ENCODE measurements at places on chromosomes 5 and 9.

DNA sequence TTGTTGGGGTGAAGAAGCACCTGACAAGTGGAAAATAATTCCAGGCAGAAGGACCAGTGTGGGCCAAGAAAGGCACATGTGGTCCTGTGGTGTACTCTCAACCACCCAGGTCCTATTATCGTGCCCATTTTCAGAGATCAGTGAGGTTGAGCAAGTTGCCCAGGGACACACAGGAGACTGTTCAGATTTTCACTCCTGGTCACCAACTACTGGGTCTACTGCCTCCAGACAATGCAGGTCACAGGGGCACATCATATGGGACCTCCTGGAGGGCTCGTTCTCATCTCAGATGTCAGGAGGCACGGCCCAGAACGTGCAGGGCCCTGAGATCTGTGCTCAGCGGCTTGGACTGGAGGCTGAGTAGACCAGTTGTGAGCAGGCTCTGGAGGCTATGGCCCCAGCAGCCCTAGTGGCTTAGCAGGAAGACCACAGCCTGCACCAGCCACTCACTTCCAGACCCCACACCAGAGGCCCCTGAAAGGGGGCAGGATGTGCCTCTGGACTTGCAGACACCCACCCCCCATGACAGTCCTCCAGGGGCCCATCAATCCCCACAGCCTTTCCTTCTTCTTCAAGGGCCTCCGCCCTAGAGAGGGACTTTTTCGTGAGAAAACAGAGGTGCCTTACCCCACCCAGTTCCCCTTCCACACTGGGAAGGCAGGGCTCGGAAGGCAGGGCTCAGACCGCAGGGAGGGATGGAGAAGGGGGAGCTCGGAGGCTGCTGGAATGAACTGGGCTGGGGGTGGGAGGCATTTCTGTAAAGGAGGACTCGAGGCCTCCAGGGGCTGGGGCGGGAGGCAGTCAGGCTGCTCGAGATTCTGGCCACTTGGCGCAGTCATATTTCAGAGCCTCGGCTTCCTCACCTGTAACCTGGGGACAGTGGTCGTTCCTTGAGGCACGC, 82.7 kb upstream of the NEURL1B start:
- no peak for DNase-seq

DNA sequence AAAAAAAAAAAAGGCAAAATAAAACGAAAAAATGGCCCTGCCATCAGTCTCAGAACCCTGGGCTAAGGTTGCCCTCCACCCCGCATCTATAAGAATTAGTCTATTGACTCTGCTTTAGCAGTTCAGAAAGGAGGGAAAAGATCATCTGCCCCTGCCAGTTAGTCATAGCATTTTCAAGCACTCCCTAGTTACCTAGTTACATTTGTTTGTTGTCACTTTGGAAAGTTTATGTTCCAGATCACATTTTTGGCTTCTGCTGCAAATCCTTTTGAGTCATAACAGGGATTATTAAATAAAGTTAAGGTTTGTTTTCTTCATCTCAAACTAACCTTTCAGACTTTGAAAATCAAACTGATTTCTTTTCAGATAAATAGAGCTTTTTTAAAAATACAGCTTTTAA, 52.1 kb downstream of the AQP7 start:
- no peak for DNase-seq

- DNase-seq, result no peak
Observed at GRCh38 chr5:126376443-126376842, 46.8 kb upstream of the GRAMD2B start.

- DNase-seq, result peak; percentile 32
Observed at GRCh38 chr9:90287567-90288274, 354.9 kb downstream of the DIRAS2 start.

- no peak for DNase-seq
Observed at GRCh38 chr5:139911425-139912120, 116.0 kb downstream of the PSD2 start.

GRCh38 chr9:122815544-122815943, 12.8 kb downstream of the PDCL start:
- DNase-seq, result no peak

DNA sequence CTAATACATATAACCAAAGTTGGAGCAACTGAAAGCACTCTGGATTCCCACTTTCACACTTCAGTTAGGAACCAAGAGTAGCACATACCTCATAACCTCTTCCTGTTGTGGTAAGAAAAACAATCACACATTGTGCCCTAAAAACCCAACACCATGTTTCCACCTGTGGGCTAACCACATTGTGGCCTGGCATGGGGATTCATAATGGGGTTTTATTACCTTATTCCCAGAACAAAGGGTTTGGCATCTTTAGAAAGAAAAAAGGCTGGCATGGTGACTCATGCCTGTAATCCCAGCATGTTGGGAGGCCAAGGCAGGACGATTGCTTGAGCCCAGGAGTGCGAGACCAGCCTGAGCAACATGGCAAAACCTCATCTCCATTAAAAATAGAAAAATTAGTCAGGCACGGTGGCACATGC, 60.6 kb downstream of the HSD17B3 start:
- DNase-seq, result no peak

- no peak for DNase-seq
Observed at GRCh38 chr5:104178829-104179456, 616.4 kb upstream of the NUDT12 start.

DNA sequence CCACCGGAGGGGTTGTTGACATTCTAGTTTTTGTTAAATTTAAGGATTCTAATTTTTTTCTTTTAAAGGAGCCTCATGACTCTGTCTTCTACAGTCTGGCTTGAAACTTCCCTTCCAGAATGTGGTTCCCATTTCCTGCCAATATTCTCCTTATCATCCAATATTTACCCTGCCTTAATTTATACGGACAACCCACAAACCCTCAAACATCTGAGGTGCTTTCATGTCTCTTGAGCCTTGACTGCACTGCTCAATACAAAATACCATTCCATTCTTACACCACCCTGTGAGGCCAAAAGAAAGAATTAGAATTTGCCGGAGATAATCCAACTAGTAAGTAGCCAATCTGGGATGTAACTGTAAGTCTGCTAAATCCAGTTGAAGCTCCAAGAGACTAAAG, 346.5 kb downstream of the SPOCK1 start:
- no peak for DNase-seq

GRCh38 chr9:71814226-71814625, 45.9 kb upstream of the CEMIP2 start:
- DNase-seq, result no peak

DNA sequence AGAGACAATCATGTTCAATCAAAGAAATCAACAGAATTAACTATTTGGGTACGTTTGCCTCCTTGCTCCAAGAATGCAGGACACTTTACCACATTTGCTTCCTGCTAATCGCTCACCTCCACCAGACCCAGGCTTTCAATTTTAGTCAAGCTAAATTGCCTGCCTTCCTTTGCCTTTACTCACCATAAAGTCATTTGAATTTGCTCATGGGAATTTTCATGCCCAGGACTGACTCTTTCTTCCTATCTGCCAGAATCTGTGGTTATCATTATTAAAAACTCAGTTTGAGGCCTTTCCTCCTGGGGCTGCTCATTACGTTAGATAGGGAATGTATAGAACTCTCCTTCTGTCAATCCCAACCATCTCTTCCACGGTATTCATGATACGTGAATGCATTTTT, 1935.3 kb upstream of the WWC1 start:
- DNase-seq, result no peak

GRCh38 chr5:146048994-146049703, 56.2 kb downstream of the PLAC8L1 start:
- peak; percentile 12 for DNase-seq

DNA sequence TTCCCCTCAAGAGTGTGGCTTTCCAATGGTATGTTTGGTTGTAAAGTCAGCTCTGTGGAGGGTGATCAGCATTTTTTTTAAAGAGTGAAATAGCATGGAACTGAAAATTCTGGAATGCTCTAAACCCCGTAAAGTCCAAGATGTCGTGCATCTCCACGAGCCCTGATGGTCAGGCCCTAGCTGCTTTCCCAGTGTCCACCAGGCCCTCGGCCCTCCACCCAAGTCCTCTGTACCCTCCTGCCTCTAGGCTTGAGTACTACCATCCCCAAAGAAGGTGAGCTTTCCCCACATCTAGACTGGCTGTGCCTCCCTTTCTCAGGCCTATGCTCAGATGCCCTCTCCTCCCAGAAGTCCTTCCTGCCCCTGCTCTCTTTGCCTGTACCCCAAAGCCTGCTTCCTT, 280.3 kb downstream of the GADD45G start:
- no peak for DNase-seq

- no peak for DNase-seq
Observed at GRCh38 chr9:35801328-35802128, 10.1 kb downstream of the NPR2 start.

- no peak for DNase-seq
Observed at GRCh38 chr5:78496373-78496772, 136.0 kb downstream of the SCAMP1 start.

DNA sequence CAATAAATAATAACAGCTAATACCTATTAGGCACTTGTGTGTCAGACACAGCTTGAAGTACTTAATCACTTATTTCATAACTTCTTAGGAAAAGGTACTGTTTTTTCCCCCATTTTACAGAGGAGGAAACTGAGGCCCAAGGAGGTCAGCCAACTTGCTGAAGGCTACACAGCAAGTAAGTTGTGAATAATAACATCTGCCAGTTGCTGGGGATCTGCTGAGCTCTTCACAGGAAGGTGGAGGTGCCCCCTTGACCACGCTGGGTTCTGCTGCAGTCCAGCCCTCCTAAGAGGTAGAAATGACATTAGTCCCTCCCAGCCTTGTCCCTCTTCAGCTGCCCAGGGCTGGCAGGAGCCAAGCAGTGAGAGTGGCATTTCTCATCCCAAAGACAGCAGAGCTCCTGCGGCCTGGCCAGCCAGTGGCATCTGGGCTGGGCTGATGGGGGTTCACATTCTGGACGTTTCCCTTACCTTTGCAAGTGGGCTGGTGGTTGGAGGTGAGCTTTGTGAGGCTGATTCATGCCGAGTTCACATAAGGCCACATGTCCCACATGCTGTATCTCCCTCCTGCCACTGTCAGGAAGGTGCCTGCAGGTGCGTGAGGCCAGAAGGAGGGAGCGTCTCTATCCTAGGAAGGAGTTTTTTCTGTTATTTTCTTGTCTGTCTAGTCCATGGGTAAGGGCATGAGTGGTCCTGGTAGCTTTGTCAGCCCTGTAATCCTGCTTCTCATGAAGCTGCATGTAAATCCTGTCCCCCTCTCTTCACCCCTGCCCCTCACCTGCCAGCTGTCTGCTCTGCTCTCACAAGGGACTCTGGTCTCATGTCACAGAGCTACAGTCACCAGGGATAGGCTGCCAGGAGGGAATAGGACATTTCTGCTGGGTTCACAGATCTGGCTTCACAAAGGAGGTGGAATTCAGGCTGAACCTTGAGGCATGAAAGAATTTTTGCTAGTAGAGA, 171.7 kb downstream of the MACROH2A1 start:
- DNase-seq, result no peak

- DNase-seq, result no peak
Observed at GRCh38 chr5:78573318-78573717, 75.3 kb downstream of the LHFPL2 start.

GRCh38 chr5:146098047-146098446, 7.3 kb downstream of the PLAC8L1 start:
- DNase-seq, result no peak

DNA sequence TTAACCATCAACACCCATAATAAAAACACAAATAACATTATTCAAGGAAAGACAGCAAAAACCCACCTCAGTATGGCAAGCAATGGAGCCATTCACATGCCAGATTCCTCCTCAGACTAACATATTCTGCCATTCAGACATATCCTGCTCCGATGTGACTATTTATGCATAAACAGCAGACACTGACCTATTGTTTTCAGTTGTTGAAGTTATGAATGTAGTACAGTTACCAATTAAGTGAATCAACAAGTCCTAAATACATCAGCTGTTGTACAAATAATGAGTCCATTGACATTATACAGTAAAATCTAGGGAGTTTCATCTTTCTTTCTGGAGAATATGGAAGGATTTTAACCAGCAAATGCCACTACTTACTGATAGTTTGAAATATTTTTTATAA, 131.7 kb downstream of the DENND1A start:
- no peak for DNase-seq

- no peak for DNase-seq
Observed at GRCh38 chr5:5979377-5979760, 399.0 kb downstream of the MED10 start.

DNA sequence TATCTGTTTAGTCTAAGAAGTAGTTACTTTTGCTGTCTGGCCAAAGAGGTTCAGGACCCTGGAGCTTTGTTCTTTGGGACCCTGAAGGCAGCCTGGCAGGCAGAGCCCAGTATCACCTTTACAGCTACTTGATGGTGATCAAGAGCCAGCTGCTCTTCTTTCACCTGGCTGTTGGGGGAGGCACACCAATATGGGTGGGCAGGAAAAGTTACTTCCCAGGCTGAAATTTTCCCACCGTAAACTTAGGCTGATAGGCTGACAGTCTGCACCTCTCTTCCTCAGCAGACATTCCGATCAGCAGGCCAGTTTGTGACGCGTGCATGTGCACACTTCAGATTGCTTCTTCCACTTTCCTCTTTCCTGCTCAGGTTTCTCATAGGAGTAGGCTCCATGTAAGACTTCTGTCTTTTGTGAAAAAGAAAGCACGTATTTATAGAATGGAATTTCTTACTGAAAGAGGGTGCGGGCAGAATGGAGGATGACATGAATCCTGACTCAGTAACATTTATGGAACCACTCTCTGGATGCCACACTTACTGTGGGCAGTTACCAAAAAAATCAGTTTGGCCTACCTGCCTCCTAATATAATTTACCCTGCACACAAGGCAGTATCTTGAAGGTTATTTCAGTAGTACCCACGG, 223.9 kb upstream of the DMRT1 start:
- no peak for DNase-seq

All from GM18507 (cell line).